ENCODE measurements at places on chromosomes 5 and 9.

DNA sequence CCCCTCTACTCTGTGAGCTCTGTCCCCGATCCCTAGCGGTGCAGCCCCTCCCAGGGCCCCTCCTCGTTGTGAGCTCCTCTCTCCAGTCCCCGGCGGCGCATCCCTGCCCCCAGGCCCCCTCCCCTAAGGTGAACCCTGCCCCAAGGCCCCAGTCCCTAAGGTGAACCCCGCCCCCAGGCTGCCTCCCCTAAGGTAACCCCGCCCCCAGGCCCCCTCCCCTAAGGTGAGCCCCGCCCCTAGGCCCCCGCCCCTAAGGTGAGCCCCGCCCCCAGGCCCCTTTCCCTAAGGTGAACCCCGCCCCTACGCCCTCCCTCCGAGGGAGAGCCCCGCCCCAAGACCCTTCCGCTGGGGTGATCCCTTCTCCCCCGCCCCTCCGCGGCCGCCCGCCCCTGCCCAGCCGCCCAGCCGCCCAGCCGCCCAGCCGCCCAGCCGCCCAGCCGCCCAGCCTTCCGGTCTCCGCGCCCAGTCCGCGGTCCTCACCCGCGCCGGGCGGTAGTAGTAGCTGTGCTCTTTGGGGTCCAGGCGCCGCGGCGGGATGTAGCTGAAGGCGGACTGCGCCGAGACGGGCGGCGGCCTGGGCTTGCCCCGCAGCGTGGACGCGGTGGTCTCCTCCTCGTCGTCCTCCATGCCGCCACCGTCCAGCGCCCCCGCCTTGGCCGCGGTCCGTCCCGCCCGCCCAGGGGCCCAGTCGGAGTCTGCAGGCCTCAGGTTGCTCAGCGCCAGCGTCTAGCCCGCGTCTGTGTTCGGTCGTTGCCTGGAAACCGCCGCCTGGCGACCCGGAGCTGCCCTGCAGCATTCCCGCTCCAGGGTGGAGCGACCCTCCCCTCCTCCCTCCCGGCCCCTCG is at the start of gene CFAP90:
TSS of gene CFAP90 (minus strand) at position 739 of the 845 bp plus-strand sequence. CDS start at position 627, 112 bp downstream.
- no peak for DNase-seq

GRCh38 chr9:91298311-91298710 is 63.4 kb downstream of the AUH start:
- DNase-seq: no peak

GRCh38 chr5:81760521-81760920 is 9.6 kb upstream of the SSBP2 start:
- no peak for DNase-seq

DNA sequence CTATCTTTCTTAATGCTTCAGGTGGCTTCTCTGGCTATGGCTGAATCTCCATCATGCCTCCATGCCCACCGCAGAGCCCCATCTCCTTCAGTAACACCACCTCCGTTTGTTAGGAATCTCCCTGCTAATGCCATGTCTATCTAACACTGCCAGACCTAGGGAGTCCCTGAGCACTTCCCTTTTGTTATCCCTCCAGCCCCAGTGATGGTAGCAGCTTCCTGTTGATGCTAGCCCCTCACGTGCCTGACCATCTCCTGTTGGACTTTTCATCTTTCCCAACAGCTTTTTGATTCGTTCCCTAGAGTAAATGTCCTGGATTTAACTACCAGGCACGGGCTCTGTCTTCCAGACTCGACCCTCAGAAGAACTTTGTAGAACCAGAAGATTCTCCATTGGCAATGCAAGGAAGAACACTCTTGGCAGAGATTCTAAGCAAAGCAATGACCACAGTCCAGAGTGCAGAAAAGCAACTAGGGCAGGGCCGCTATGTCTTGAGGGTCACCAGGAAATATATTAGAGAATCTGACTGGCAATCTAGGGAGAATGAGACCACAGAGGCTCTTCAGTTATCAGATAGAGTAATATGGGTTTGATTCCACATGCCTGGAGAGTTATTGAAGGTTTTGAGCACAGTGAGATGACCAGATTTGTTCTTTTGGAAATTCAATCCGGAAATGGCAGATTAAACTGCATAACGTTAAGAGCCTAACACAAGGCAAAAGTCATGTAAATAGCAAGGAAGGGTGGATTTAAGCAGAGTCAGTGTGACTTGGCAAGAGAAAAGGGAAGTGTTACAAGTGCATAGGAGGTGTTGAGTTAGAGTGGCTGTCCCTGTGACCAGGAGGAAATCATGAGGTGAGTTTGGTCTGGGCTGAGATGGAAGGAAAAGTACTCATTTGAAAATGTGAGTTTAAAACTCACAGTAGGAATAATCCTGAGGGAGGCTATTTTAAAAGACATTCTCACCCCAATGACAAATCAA is 555.2 kb downstream of the ACTL7B start:
- no peak for DNase-seq

DNA sequence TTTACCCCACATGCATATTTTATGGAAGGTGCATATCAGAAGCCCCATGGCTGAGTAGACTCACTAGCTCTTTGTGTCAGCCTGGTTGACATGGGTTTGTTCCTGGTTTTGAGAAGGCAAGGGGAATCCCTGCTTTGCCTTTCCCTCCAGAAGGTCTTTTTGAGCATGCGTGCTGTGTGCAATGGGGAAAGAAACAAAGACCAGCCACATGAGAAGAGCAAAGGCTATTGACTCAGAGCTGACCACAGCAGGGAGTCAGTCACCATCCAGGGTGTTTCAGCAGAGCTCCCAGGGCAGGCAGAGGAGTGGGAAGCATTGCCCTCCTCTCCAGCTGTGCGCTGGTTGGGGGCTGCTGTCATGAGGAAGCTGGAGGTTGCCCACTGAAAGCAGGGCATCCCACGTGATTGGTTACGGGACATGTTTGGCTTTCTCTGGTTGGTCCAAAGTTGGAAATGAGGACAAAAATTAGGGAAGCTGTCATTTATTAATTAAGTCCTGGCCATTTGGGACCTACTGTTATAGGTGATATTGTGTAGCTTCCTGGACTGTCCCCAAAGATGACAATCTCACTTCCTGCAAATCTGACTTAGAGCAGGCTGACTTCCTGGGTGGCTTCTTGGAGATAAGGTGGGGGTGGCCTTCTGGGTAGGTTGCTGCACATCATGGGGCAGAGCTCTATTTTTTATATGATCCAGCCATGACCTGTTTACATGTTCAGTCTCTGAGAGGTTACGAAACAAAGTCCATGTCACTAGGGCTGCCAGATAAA is 48.9 kb upstream of the TDRD7 start:
- no peak for DNase-seq

GRCh38 chr5:134917070-134917815 is 12.3 kb downstream of the PCBD2 start:
- no peak for DNase-seq

GRCh38 chr5:64834037-64834436 is 65.3 kb downstream of the CWC27 start:
- no peak for DNase-seq

GRCh38 chr5:6850106-6850432 is 136.8 kb downstream of the TENT4A start:
- DNase-seq: no peak

- DNase-seq: no peak
Observed at GRCh38 chr5:64958757-64959391, 190.1 kb downstream of the CWC27 start.

DNA sequence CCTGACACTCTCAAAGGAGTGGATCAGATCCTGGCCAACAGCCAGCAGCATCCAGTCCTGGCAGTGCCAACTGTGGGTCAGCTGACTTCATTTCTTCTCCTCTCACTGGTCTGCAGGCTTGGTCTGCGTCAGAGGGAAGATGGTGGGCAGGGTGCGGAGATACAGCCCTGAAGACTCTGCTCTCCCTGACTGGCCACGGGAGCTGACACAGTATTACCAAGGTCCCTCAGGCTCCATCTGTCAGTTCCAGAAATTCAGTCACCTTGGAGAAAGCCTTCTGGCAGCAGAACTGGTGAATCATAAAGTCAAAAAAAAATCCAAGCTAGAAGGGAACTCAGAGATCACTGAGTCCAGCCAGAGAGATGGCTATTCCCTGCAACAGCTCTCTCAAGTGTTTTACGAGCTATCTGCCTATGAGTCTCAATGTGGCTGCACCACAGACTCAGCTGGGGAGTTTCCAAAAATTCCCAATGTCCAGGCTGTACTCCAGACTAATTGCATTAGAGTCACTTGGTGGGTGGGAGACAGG is 27.9 kb downstream of the C1QTNF2 start:
- no peak for DNase-seq

GRCh38 chr5:17897776-17898175 is 263.5 kb downstream of the TAF11L14 start:
- DNase-seq: no peak

DNA sequence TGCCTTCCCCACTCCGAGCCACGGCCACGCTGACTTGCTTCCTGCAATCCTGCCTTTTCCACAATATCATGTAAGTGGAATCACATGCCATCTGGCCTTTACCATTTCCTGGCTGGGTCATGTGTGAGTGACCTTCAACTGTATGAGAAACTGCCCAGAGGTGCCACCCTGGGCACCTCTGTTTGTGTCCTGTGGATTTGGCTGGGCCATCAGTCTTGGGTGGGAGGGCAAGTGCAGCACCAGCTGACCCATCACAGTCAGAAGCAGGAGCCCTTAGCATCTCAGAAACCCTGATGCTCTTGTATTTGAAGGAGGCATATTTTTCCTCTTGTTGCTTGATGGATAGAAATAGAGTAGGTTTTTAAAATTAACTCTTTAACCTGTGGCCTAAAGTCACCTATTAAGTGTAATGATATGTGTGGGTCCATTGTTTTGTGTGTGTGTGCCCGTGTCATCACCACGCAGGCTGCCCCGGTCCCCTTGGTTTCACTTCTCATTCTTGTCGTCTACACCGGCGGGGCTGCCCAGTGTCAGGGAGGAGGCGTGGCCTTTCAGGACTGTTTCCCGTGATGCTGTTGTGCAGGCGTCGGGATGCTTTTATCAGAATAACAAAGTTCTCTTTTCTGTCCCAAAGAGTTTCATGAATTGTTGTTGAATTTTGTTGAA is 52.1 kb upstream of the CACNA1B start:
- no peak for DNase-seq

DNA sequence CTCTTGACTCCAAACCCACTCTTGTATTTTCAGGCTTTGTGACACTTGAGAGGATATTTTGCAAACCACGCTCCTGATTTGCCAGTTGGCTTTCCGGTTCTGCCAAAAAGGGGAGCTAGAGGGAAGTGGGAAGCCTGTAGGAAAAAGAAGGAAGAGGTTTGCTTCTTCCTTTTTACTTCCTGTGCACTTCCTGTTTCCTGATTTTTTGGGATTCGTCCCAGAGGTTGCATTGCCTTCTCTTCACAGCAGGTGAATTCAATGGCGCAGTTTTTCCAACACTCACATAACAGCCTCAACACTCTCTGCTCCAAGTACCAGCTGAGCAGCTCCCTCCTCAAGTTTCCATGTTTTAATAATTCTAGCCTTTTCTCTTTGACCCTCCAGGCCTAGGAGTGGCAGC is 47.7 kb downstream of the SLC24A2 start:
- no peak for DNase-seq

- DNase-seq: no peak
Observed at GRCh38 chr9:89888233-89888632, 283.4 kb downstream of the GADD45G start.

DNA sequence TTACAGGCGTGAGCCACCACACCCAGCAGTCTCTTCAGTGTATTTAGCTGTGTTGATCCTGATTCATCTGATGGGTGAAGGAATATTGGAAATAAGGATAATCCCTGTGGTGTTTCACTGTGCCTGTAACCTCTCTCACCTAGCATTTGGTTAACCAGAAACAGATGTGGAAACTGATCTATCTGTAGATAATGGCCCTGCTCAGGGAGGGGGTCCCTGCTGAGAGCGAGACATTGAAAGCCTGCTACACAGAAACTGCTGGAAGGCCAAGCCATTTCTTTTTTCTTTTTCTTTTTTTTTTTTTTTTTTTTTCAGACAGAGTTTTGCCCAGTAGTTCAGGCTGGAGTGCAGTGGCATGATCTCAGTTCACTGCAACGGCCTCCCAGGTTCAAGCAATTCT is 28.4 kb downstream of the QRFP start:
- no peak for DNase-seq

- DNase-seq: no peak
Observed at GRCh38 chr5:93924628-93925027, 183.2 kb upstream of the POU5F2 start.

- DNase-seq: no peak
Observed at GRCh38 chr9:89661956-89662717, 57.3 kb downstream of the GADD45G start.

DNA sequence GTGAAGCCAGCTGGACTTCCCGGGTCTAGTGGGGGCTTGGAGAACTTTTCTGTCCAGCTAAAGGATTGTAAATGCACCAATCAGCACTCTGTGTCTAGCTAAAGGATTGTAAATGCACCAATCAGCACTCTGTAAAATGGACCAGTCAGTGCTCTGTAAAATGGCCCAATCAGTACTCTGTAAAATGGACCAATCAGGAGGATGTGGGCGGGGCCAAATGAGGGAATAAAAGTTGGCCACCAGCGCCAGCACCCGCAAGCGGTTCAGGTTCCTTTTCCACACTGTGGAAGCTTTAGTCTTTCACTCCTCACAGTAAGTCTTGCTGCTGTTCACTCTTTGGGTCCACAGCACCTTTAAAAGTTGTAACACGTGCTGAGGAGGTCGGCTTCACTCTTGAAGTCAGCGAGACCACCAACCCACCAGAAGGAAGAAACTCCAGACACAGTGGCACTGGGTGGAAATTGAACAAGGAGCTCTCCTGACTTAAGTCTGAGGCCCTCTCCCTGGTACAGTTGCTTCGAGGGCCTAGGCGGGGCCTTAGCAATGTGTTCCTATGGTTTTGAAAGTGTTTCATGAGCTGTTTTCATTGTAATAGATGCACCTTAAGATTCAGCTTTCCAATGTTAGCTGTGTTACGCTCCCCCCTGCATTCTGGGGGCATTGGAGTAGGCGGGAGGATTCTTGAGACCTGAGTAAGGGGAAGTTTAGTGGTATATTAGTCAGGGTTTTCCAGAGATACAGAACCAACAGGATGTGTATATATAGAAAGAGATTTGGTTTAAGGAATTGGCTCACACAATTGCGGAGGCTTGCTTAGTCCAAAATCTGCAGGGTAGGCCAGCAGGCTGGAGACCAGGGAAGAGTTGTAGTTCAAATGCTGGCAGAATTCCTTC is 21.5 kb upstream of the MYO10 start:
- no peak for DNase-seq

- no peak for DNase-seq
Observed at GRCh38 chr5:36531401-36531800, 75.0 kb upstream of the SLC1A3 start.

DNA sequence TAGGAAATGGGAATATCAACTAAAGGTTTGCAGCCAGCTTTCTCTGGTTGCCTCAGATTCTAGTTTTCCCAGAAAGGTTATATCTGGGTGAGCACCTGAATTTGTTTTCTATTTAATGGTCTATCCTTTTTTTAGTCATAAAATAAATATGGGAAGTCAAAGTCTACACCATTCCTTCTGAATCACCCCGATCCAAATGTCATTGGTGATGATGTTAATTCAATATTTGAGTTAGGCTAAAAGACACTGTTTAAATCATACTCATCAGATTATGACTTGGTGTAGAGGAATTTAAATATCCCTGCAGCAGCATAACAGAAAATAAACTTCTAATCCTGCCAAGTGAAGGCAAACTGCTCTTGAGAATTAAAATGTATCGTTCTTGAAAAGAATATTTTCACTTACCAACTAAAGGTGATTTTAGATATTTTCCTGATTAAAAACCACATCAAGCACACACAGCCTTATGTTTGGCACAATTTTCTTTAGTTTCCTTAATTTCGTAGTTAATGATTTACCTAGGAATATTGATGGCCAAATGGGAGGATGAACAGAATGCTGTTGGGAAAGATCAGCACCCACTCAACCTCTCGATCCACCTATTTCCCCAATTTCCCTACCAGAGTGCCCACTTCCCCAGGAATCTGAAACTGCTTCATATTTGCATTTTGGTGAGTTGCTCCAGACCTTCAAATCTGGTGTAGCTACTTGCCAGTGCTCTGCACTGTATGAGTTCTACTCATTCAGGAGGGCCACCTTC is 103.1 kb upstream of the TSLP start:
- DNase-seq: peak; percentile 57

GRCh38 chr9:113538131-113538530 is 74.6 kb downstream of the RGS3 start:
- DNase-seq: no peak

Data from Panc1 (cell line).